ENCODE measurements at places on chromosomes 13 and 19.

DNA sequence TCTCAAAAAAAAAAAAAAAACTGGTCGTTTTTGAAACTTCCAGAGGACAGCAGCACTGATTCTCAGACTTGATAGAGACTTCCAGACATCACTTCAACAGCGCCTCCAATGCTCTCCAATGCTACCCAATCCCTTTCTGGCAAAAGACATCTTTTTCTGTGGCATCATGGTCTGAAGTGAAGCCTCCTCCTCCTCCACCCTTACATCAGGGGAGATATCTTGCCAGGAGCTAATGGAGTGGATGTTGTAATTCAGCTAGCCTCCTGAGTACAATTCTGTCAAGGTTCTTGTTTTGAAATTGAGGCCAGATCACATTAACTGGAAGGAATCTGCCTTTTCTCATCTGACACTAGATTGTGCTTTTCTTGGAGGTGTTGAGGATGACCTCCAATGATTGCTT is 24.2 kb downstream of the FXYD5 start:
- DNase-seq = no peak

DNA sequence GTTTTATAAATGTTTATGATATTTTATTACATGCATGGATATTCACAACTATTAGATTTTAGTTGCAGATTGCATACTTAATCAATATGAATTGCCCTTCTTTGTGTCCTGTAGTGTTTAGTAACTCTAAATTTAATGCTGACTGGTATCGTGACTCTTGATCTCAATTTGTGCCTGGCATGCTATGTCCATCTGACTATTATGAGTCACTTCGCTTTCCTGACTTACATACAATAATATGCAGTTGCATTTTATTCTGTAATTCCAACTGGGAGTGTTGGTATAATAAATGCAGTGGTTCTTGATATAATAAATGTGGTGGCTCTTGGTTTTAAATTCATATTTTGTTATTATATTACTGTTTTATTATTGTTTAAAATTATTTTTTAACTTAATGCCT is 277.5 kb downstream of the LIG4 start:
- DNase-seq = no peak

DNA sequence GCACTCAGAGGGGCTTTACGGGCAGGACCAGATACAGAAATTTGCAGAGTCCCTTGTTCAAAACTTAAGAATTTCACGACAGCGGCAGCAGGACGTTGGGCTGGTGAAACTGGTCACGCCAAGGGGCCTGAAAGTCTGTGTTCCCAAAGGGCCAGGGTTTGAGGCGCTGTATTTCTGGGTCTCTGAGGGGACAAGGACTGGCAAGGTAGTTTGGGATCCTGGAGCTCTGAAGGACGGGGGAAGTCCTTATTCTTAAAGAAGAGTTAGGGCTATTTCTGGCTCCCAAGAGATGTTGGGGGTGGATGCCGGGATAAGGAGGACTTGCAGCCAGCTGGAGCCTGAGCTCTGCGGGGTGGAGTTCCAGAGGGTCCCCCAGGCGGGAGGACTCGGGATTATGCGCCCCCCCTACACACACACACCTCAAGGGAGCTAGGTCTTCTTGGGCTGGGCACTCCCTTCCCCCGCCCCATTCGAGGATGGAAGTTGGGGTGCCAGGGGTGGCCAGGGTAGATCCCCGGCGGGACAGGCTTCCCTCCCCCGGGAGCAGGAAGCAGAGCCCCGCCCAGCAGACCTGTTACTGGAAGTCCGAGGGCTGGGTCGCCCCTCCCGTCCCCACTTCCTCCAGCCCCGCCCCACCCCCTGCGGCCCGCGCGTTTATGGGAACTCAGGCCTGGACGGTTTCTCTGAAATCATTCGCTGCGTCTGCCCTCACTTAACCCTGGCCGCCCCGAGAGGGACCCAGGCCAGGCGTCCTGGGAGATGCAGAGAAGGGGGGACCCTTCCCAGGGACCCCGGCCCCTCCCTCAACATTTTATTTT is 5.6 kb downstream of the BCL3 start:
- peak; percentile 83 for DNase-seq

DNA sequence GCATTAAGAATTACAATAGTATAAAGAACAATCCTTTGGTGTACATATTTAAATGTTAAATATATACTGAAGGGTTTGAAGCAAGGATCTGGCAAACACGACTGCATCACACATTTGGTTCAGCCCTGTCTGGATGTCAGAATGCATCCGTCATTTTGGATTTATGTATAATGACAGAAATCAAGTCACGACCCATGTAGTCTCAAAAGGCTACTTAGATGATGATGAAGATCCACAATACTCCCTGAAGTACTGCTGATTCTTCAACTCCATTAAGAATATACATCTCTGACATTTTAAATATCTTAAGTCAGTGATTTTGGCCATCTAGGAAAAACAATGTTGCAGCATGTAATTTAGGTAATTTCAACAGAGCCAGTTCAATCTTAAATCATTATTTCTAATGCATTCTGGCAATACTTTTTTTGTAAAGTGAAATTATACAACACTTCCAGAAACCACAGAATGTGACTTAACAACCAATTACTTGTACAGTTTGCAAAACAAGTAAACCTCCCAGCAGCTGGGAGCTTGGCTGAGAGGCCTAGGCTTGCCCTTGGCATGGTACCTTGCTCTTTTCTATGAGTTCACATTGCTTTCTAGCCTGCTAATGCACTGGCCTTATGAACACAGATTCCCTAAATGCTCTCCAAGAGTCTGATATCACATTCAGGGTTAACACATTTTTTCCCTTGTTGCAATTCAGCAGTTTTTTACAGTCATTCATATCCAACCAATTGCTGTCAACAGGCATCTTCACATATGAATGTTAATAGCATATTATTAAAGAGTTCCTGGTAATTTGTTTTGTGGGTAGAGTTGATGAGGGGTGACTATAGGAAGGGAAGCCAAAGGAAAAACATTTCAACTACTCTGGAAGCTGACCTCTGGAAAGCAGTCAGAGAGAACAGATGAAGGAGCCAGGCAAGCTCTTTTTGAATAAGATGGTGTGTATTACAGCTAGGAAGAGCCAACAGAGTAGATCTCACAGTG is 175.2 kb downstream of the ENOX1 start:
- no peak for DNase-seq

GRCh38 chr19:32223595-32224370 is 121.6 kb upstream of the ZNF507 start:
- DNase-seq = no peak

- no peak for DNase-seq
Observed at GRCh38 chr19:1354970-1355567, 28.6 kb upstream of the NDUFS7 start.

GRCh38 chr19:54803410-54803809 is at the start of gene KIR2DL4:
KIR2DL4 (plus strand) TSS chr19:54803610; CDS start chr19:54803652, 42 bp downstream.
- no peak for DNase-seq

DNA sequence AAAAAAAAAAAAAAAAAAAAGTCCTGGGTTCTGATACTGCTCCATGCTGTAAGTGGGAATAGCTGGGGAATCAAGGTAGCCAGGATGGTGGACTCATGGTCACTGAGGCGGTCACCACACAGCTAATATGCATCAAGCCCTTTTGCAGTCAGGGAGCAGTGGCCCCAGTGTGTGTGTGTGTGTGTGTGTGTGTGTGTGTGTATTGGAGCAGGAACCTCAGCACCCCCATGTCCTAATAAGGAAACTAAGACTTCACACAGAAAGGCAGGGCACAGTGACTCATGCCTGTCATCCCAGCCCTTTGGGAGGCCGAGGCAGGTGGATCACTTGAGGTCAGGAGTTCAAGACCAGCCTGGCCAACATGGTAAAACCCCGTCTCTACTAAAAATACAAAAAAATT is 12.0 kb downstream of the B3GNT3 start:
- DNase-seq = no peak

DNA sequence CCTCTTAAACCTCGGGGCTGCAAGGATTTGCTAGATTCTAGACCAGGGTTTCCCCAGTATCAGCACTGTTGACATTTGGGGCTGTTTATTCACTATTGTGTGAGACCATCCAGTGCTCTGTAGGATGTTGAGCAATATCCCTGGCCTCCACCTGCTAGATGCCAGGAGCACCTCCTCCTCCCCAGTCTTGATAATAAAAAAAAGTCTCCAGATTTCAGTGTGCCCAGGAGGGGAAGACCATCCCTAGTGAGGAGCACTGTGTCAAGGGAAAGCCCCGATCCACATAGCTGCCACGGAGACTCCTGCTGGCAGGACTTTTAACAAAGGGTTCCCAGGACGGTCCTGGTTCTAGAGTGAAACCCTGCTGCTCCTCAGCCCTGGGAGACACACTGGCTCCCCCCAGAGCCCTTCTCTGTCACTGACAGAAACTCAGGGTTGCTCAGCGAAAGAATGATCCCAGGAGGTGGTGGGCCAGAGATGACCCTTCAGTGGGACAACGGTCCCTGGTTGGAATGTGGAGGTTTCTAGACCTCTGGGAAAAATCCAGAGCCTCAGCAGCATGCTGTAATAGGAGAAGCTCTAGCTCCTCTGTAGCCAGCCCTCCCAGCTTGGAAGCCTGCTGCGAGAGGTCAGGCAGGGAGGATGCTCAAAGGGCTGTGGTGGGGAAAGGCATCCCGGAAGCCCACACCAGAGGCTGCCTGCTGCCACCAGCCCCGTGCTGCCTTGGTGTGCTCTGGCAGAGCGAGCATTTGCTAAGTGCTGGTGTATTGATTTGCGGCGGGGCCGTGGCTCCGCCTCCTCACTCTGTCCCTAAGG is 20.3 kb downstream of the LYL1 start:
- DNase-seq = peak; percentile 87

DNA sequence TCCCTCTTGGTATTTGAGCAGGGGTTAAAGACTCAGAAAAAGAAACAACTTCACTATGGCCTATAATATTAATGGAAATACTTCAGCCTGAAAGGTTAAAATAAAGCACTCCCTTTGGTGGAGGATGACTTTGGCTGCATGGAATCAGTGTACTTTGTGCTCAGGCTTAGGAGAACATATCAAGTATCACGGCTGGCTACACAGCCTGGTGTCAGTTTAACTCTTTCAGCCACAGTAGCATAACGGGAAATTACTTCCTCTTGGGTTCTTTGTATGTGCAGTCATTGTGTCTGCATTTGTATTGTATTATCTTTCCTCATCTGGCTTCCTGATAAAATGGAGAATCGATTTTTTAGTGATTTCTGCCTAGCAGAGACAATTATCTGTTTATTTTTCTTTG is 239.0 kb downstream of the GGACT start:
- no peak for DNase-seq

DNA sequence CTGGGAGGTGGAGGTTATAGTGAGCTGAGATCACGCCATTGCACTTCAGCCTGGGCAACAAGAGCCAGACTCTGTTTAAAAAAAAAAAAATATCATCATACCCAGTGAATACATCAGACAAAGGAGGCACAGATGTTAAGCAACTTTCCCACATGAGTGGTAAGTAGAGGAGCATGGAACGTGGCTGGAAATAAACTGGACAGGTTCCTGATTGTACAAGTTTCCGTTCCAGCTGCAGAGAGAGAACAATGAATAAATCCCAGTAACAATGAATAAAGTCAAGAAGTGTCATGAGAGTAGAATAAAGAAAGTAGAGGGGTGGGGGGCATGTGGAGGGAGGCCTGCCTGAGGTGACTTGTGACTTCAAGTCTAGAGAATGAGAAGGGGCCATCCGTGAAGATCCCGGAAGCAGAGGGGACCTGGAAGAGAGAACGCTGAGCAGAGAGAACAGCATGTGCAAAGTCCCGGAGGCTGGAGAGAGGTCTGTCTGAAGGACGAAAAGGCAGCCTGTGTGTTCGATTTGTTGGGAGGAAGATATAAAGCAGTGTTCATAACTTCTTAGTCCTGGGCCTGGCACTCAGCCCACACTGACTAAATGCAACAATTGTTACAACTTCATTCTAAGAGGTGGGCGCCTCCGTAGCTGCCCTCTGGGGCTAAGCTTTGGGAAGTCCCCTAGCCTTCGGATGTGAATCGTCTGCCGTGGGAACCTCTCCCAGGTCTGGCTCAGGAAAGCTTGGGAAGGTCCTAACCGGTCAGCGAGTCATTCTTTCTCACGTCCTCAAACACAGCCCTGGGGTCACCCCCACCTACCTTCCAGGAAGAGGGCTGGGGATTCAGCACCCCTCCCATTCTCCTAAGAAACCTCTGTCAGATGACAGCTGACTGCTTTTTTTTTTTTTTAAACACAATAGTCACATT is 15.3 kb upstream of the ARHGEF18 start:
- no peak for DNase-seq

DNA sequence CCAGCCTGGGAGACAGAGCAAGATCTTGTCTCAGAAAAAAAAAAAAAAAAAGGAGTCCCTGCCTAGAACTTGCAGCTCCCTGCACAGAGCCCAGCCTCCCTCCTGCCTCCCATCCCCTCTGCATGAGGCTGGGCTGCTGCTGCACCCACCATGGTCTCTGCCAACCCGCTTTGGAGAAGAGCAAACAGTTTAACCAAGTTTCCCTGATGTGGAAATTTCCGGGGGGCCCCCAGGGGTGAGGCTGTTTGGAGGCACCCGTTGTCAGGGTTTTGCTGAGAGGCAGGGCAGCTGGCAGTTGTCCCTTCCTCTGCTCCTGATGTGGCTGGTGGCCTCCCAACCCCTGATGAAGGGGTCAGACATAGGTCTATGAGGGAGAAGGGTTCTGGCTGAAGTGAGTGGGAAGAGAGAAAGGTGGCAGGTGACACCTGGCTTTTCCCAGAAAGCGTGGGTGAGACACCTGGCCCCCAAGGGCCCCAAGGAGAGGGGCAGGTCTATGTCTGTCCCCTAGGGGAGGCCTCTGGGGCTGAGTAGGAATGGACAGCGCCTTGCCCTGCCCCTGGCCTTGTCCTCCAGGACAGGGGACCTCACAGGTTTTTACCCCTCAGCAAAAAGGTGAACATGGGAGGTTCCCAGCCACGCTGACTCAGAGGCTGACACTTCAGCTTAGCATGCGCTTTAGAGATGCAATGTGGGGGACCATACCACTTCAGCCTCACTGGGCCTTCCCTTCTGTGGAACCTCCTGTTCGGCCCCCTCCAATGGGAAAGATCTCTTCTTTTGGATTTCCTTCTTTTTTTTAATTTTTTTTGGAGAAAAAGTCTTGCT is 5.5 kb downstream of the LRP3 start:
- DNase-seq = no peak

DNA sequence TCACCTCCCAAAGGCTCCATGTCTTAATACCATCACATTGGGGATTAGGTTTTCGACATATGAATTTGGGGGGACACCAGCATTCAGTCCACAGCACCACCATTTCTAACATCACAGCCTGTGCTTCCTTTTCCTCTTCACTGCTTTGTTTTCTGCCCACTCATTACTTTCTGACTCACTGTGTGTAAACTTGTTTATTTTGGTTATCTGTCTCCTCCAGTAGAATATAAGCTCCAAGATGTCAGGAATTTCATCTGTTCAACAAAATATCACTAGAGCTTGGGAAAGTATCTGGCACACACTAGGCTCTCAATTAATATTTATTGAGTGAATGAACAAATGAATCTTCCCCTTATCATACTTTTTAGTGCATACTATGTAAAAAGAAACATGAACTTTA is 152.0 kb downstream of the NUFIP1 start:
- no peak for DNase-seq

- peak; percentile 16 for DNase-seq
Observed at GRCh38 chr13:72284791-72285190, 417.8 kb upstream of the DACH1 start.

GRCh38 chr13:72953391-72953965 is 105.3 kb upstream of the KLF5 start:
- DNase-seq = no peak

GRCh38 chr19:38020311-38020710 is 113.3 kb downstream of the SIPA1L3 start:
- no peak for DNase-seq

GRCh38 chr19:11373166-11373884 is 1.1 kb upstream of the SWSAP1 start:
- DNase-seq = no peak

GRCh38 chr13:83733293-83733692 is 149.0 kb downstream of the SLITRK1 start:
- no peak for DNase-seq

GRCh38 chr13:93345024-93345423 is 118.4 kb downstream of the GPC6 start:
- DNase-seq = no peak

Measured in fibroblast of upper back skin (primary cell).